ENCODE measurements at places on chromosomes 7 and 10.

DNA sequence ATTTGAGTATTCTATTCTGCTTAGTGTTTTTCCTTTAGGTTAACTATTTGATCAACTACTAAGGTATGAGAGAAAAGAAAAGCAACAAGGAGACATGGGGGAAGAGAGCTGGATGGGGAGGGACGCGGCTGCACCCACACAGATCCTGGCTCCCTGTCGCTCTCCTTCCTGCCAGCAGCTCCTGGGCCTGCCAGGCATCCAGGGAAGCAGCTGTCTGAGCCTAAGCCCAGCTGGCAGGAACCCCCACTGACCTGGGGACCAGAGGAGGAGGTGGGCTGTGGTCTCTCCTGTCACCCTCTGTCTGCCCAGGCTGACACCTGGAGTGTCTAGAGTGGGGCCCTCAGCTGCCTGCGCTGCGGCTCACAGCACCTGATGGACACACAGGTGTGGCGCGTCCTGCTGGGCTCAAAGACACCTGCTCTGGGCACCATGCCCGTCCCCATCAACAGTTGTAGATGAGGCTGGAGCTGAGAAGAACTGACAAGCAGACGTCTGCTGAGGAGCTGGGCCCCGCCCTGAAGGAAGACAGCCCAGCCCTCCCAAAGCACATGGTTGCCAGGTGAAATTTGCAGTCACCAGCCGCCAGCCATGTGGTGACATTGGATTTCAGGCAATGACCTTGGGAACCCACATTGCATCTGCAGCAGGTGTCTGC is 207.9 kb downstream of the PLXNA4 start:
- no peak for DNase-seq

- no peak for DNase-seq
These were observed 253.7 kb upstream of the PITRM1 start for GRCh38 chr10:3426190-3426845.

DNA sequence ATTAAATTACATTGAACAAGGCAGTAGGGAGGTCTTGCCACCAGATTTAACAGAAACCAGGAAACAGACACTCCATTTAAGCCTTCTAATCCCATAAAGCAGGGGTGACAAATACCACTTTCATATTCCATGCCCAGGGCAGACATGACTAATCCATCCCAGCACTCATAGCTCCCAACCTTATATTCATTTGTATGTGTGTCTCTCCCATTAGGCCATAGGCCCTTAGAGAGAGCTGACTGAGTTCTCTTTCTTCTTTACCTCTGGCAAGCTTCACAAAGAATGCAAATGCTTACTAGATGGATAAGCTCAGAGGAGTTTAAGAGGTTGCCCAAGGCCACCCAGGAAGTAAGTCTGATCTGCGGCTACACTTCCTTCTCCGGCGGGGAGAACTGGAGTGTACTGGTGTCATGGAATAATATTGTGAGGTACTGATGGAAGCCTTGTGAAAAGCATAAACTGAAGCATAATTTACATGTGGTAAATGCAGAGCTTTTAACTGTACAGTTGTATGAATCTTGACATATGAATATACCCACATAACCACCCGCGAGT is 239.7 kb upstream of the HABP2 start:
- no peak for DNase-seq

- no peak for DNase-seq
These were observed 187.4 kb upstream of the TMEM72 start for GRCh38 chr10:44723619-44724325.

- no peak for DNase-seq
These were observed 823 bp downstream of the COPG2 start for GRCh38 chr7:130667593-130668257.

DNA sequence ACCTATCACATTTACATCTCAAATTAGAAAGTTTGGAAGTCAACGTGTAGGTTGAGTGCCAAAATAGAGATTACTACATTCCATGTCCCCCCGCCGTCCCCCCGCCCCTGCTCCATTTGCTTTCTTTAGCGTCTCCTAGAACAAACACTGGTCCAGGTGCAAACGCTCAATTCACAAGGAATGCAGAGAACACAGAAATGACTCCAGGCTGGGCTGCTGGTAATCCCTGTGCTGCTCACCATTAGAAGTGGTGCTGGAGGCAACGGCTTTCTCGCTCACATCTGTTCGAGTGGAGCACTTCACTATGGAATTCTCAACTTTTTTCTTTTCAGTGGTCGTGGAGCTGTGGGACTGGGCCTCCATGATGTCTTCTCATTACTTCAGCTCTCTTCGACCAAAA is 14.1 kb downstream of the GLI3 start:
- no peak for DNase-seq

GRCh38 chr10:2791774-2792443 is 275.4 kb upstream of the PFKP start:
- no peak for DNase-seq

GRCh38 chr10:100565206-100565985 is 29.7 kb downstream of the HIF1AN start:
- DNase-seq = no peak

DNA sequence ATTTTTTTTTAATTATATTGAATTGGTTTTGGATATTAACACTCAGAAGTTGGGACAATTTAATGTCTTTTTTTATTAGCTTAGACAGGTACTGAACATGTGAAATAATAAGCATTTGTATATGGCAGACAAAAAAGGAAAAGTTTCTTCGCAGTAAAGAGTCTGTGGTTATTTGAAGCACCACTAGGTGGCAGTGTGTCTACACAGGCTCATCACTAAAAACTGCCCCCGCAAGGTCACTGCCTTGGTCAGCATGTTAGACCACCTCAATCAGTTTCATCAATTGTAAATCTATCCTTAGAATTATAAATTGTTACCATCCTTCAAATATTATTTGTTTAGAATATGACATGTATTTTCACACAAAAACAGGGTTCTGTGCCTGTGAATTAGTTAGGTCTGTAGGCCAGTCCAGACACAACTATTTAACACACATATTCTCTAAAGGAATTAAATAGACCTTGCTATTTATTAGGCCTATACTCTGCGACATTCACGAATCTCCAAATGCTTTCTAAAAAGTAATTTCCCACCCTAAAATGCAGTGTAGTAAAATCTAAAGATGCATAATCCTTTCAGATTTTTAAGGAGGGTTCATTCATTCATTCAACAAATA is 17.0 kb downstream of the PNLIPRP3 start:
- peak; percentile 16 for DNase-seq

DNA sequence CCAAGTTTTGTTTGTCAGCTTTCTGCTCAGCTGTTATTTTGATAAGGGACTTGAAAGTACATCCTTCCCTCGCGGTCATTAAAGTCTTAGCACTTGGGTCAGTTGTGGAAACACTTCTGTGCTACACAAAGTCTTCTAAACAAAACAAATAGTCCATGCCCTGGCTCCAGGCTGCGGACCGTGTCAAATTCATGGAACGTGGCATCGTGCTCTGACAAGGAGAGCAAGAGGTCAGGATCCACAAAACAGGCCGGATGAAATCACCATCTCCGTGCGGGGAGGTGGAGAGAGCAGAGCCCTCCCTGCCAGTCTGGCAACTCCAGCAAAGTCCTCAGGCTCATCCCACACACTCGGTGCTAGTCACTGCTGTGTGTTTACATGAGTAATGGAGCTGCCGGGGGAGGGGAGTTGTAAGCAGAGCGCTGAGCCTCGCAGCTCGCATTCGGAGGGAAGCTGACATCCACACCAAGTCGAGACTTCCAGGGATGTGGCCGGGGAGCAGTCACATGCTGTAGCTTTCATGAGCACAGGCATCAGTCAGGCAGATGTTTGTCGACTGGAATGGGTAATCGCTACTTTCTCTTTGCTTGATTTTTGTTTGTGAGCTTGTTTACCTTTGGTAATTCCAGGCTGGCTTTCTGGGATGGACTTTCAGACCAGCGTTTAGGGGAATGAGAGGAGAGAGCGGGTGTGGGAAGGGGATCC is 147.6 kb downstream of the ARID5B start:
- no peak for DNase-seq

DNA sequence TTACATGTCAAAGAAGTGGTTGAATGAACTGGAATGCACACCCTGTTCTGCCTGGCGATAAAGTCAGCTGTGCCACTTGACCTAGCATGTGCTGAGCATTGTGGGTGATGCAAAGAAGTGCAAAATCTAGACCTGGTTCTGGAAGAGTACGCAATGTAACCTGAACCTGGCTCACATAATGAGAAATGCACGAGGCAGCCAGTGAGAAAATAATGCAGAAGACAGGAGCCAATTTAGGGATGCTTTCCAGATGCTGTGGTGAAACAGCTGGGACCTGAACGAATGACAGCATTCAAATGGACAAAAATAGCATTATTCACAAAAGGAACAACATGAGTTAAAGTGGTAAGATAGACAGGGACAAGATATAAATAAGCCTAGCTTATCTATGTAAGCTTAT is 402.6 kb downstream of the SORCS1 start:
- no peak for DNase-seq

- DNase-seq = no peak
These were observed 642.9 kb upstream of the ADARB2 start for GRCh38 chr10:2380218-2380617.

DNA sequence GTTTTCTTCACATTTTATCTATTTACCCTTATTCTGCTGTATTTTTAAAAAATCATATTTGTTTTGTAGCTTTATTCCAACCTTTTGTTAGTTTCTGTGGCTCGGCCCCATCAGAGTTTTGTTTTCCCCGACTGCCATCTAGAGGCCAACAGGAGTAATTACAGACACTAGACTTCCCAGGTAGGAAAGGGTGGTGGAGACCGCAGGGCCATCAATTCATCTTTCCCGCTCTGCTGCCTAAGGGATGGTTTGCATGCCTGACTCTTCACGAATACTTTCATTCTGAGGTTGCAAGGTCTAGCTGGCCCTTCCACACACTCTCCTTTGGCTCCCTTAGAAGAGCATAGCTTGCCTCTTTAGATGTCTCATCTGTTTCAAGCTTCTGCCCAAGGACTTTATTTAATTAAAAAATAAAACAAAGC is 38.3 kb downstream of the LYZL2 start:
- peak; percentile 48 for DNase-seq
